ENCODE measurements at places on chromosomes 13 and 19.

- peak; percentile 60 for DNase-seq
Observed at GRCh38 chr13:43331672-43332071, 308.3 kb downstream of the DNAJC15 start.

GRCh38 chr19:42096255-42096837, 20.4 kb downstream of the ZNF574 start:
- DNase-seq: no peak

- peak; percentile 23 for DNase-seq
Observed at GRCh38 chr19:46718157-46718933, 1.4 kb upstream of the PRKD2 start.

GRCh38 chr13:100854006-100854405, 179.4 kb upstream of the TMTC4 start:
- peak; percentile 38 for DNase-seq

DNA sequence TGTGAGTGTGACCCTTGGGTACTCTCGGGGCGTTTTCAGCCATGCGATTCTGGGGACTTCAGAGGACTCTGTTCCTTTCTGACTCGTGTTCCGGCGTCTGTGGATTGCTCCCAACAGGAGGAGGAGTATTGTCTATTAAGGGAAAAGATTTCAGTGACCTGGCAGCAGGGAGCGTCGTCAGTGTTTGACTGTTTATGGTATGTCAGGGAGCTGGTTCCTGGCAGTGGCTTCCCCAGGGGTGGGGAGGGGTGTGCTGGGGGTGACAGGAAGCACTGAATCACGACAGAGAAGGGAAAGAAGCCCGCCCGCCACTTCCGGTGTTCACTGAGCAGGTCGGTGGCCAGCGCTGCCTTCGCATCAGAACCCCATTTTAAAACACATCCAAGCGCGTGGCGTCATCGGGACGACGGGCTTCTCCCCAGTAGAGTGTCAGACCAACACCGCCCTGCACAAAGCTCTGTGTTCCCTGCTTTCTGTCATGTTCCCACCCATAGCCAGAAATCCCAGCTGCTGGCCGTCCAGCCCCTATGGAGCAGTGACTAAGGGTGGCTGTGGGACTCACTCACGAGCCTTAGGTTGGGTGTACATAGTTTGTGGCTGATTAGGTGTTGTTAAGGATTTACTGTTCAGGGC, 33.8 kb downstream of the COL4A2 start:
- DNase-seq: no peak

GRCh38 chr13:43446126-43446525, 340.6 kb downstream of the ENOX1 start:
- DNase-seq: no peak
